ENCODE measurements at places on chromosomes 3 and 15. TPM values are rescaled to one million over a fixed set of nuclear protein-coding genes. Genes with fewer than 3 reads are reported as not detected.

The CRABP1 gene
- total RNA-seq = 2.4 TPM

- no peak for DNase-seq
Measured at GRCh38 chr3:88997260-88997659, 110.2 kb upstream of the EPHA3 start.

The COL8A1 gene
- total RNA-seq = 1.1 TPM

DNA sequence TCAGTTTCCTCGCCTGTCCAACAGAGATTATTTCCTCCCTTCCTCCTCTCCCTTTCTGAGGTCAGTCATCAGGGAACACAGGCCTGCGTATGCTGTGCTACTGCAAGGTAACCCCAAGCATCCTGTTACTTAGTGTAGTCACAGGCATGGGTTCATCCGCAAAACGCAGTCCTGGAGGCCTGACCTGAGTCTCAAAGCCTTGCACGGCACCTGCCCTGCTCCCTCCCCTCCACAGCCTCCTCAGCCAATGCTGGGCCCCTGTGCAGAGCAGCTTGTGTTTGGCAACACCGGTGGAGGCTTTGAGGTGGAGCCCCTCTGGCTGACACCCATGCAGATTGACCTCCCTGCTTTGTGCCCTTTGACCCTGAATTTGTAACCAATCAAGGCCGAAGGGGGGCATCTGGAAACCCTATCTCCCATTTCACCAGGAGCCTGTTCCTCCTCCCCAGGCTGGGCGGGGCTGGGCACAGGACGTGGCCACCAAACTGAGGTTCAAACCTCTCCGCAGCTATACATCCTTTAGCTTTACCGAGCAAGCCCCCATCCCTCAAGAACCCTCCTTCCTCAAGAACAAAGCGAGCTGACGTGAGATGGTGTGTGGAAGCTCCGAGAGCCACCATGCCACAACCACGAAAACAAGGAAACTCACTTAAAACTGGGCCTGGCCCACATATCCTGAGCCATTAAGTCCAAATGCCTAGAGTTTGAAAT, 21.5 kb downstream of the TKT start:
- DNase-seq = no peak

GRCh38 chr3:129316248-129317013, 37.8 kb downstream of the HMCES start:
- DNase-seq = peak; percentile 90

The SCG5 gene
- total RNA-seq = 10.6 TPM

The YEATS2 gene
- 39.9 TPM for total RNA-seq

The CMTM8 gene
- 2.5 TPM for total RNA-seq

GRCh38 chr3:108548886-108549285, 38.5 kb upstream of the MYH15 start:
- no peak for DNase-seq

The GTF2E1 gene
- total RNA-seq = 23.6 TPM

All from testis (tissue), 5 donors.